NCI-H2081 (cell line): ENCODE measurements at places on chromosomes 5 and 9.
A peak's percentile ranks its signal among the peaks of the same experiment; 100 is the strongest.

GRCh38 chr5:142568283-142568995 is 117.5 kb downstream of the FGF1 start:
- DNase-seq: no peak

DNA sequence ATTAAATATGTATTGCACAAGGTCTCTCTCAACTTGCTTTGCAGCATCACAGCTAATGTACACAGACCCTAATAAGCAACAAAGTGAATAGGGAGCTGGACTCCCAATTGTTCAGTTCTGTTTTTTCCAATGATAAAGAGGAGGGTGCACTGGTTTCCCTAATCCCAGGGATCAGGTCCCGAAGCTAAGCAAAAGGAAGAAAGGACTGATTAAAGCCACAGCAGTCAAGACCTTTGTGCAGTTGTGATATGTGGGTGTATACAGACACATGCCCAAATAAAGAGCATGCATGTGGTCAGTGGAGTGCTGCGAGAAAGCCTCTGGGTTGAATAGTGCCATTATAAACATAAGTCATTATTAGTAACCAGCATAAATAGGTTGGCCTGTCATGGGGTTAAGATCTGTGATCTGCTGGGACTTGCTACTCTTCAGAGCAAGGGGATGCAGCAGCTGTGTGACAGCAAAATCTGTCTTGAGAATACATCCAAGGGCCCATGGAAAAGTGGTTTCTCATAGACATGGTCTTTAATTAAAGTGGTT is 1863.1 kb upstream of the WWC1 start:
- no peak for DNase-seq

GRCh38 chr9:22171691-22172090 is 162.6 kb upstream of the CDKN2B start:
- DNase-seq: no peak

- DNase-seq: peak; percentile 1
Observed at GRCh38 chr5:85823462-85824426, 794.0 kb upstream of the COX7C start.

DNA sequence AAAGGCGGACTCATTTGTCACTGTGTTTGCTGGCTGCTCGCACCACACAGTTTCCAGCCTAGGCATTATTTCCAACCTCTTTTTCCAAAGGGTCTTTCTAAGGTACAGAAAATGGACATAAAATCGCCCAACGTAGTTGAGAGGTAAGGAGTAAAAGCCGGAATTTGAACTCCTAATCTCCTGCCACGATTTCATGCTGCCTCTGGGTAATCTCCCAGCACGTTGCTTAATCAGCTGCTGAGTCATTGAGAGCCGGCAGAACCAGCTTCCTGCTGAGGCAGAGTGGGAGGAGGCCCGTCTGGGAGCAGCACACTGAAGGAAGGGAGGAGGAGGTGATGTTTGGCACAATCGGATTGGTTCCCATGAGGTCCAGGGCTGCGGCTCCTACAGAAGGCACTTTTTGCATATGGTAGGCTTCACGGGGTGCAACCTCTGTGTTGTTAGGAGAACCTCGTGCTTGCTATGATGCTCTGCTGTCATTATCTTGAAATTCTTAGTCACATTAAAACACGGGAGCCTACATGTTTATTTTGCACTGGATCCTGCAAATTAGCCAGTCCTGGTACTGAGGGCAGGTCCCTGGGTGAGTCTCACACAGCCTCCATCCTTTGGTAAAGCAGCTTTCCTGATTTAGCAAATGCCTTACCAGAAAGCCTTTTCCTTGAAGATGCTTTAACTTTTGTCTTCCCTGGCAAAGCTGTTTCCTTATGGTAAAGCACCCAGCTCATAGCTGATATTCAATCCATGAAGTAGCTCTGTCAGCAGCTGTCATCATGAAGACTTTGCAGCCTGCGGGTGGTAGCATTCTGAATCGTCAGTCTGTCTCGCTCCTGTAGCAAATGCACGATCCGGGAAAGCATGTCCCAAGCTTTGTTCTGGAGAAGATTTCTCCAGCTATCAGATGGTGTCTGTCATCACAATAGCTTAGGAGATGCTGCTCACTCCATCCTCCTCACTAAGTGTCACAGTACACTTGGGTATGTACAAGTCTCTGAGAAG is 191.6 kb upstream of the MSX2 start:
- no peak for DNase-seq

DNA sequence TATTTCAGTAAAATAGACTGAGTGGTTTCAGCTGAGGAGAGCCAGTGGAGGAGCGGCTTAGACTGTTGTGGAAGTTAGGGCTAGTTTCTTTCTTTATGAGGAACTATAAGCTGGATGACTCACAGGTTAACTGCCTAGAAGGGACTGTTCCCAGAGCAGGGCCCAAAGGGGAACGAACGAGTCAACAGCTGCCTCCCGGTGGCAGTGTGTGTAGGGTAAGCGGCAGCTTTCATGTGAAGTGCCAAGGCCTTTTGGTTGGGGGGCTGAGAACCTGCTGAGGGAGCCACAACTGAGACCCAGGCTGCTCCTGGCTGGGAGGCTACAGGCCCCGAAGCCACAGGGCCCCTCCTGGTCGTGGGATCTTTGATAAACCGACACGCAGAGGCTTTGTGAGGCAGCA is 7.0 kb downstream of the SQSTM1 start:
- DNase-seq: no peak

DNA sequence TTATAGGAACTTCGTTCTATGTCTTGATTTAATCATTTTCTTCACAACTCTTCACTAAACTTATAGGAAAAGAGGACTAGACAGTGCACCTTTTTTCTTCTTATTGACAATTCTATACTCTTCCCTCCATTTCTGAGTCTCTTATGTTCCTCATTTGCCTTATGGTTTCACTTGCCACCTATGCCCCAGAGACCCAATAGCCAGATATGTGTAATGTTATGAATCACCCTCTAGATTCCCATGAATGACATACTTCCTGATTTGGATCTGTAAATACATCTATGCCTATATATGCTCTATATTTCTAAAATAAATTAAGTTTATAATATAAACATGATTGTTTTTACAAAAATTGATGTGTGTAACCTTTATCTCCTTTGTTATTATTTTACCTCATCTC is 514.1 kb upstream of the MEF2C start:
- DNase-seq: no peak

GRCh38 chr9:19116107-19116790 is 11.0 kb downstream of the PLIN2 start:
- DNase-seq: no peak

- peak; percentile 18 for DNase-seq
Observed at GRCh38 chr5:100188778-100189177, 346.4 kb upstream of the FAM174A start.

- DNase-seq: no peak
Observed at GRCh38 chr5:79507251-79508205, 6.4 kb downstream of the HOMER1 start.

DNA sequence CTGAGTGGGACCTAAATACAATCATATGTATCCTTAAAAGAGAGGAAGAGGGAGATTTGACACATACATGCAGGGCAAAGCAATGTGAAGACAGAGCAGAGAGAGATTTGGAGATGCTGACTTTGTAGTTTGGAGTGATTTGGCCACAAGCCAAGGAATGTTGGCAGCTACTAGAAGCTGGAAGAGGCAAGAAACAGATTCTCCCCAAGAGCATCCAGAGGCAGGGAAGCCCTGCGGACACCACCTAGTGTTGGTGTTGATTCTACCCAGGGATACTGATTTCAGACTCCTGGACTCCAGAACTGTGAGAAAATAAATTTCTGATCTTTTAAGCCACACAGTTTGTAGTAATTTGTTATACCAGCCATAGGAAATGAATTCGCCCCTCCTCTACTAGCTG is 64.9 kb upstream of the OSMR start:
- no peak for DNase-seq

- peak; percentile 24 for DNase-seq
Observed at GRCh38 chr9:105651806-105652205, 10.5 kb upstream of the TAL2 start.

DNA sequence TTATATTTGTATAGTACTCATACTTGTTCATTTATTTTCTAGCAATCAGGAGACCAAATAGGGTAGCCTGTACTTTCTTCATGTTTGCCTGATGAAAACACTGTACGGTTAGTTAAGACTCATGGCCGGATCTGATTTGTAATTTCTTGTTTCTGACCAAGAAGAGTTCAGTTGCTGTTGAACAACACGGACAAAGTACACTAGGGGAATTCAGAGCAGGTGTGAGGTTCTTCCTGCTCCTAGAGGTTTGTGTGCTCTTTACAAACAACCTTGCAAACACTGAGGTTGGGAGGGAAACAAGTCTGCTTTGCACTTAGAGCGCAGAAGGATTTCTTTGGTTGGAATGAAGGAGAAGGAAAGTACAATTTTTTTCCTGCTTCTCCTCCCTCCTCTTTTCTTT is 69.7 kb downstream of the TRIO start:
- no peak for DNase-seq

GRCh38 chr5:123033157-123033671 is 3.3 kb downstream of the PPIC start:
- no peak for DNase-seq

DNA sequence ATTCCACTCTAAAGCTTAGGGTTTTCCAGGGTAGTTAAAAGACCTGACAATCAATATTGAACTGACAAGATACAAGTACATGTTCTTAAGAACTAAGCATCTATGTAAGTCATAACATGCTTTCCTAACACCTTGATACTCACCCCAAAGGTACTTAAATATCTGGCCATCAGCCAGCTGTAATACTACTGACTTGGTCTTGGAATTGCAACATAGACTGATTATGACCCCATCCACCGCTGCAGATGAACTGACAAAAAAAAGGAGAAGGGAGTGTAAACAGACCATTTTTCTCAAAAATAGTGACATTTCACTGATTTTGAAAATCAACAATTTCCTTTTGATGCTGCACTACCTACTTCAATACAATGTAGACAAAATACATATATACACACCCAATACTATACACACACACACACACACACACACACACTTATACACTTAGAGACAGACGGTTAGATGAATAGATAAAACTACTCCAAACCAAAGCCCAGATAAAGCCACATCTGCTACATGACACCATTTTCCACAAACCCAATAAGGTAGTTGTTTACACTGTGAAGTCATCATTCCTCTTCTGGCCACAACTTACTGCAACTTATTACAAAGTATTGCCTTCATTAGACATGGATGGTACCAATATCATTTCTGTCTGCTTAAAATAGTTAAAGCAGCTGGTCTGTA is 30.4 kb downstream of the ELP1 start:
- no peak for DNase-seq

DNA sequence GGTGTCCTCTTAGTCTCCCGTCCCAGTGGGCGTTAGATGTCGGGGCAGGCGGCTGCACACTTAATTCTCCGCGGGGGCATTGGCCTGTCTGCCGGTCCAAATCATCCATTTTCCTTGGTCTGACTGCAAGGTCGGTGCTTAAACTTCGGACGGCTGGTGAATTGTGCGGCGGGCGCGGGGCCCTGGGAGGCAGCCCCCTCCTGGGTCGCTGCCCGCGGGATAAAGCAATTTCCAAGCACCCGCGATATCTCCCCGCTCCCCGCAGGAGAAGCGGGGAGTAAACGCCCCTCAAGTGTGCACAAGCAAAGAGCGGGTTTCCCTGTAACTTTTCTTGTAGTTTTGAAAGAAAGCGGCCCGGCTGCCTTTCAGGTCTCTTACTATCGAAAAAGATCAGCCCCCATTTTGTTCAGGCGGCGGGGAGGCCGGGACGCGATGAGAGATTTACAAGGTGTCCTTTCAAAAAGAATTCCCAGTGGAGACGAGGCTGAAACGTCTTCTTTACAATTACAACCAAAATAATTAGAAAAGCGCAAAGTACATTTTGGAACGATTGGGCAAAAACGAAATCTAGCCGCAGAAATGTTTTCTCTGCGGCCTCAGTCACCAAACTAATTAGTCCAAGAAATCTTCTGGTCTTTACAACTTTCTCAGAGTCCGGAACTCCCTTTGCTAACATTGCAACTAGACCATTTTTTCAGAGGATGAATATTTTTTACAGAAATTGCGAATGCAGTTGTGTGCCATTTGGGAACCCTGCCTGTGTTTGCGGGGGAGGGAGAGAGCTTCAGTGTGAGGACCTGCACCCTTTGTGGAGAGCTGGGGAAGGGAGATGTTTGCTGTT is 1.8 kb downstream of the IRX1 start:
- DNase-seq: no peak

DNA sequence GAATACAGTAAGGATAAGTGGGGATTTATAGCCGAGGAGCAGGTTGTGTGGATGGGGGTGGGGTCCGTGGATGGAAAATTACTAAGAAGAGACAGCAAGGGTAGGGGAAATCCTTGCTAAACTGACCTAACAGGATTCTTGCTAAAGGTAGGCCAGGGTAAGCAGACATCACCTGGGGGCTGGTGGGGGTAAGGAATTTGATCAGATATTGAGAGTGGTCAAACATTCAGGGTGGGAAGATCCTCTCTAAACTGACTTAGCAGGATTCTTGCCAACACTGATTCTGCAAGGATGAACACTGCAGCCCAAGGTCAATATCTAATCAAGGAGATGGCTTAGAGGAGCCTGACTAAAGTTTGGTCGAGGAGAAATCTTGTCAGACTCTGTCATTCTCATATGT is 2.7 kb upstream of the PLGRKT start:
- DNase-seq: no peak

- no peak for DNase-seq
Observed at GRCh38 chr9:86062845-86063693, 36.3 kb downstream of the GOLM1 start.

DNA sequence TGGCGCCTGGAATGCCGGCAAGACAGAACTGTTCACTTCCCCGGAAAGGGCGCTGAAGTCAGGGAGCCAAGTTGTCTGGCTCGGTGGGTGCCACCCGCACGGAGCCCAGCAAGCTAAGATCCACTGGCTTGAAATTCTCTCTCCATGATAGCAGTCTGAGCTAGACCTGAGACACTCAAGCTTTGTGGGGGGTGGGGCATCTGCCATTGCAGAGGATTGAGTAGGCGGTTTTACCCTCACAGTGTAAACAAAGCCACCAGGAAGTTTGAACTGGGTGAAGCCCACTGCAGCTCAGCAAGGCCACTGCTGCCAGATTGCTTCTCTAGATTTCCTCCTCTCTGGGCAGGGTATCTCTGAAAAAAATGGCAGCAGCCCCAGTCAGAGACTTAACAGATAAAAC is 277.4 kb downstream of the SLCO4C1 start:
- DNase-seq: no peak

DNA sequence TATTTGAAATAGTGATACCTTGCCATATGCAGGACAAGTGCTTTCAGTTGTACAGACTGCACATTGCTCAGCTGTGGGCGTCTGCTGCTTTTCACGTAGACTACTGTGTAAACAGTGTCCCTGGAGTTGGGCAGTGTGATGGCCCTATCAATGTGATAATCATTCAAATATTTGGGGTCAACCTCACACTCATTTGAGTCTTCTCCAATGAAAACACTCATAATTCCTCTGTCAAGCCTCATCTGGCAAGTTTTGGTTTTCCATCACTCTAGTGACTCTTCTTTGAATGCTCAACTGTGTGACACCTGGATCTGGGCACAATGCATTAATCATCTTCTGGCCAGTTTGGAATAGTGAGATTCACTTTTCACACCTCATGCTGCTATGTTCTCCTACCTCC is 64.4 kb downstream of the UGCG start:
- DNase-seq: peak; percentile 27

- DNase-seq: no peak
Observed at GRCh38 chr5:174775081-174775480, 50.7 kb downstream of the MSX2 start.
